ENCODE measurements at places on chromosomes 11 and 22.
A peak's percentile ranks its signal among the peaks of the same experiment; 100 is the strongest.

DNA sequence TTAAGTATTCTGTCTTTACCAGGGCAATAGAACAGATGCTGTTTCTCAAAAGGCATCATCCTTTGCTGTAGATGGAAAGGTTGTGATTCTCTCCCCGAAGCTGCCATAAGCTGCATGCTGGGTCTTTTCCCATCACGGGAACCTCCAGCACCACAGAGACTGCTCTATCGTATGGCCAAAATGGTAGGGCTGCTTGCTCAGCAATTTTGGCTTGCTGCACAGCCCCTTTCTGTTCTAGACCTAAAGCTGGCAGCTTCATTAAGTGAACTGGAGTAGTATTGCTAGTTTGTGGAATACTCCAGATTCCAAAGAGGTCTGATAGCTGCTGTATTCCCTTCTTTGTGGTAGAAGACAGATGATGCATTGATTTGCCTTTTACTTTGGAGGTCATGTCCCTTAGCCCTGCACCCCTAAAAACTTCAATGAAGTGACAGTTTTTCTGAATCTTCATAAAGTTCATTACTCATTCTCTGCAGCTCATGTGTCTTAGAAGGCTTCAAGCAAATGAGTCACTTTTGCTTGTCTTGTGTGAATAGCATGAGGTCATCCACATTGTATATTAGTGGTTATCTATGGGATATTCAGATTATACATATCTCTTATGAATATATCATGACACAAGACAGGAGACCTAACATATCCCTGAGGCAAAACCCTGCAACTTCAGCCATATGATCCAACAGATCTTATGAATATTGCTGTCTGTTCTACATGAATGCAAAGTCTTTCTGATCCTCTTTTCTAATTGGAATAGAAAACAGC, 245.3 kb downstream of the FAM76B start:
- H3K36me3 ChIP-seq, result no peaks in the 10 kb centered on the region
- H3K27me3 ChIP-seq, result no peaks in the 10 kb centered on the region
- peaks cover 3% of the 10 kb centered on the region for H3K4me1 ChIP-seq
- no peak overlapping the region for H3K4me3 ChIP-seq

DNA sequence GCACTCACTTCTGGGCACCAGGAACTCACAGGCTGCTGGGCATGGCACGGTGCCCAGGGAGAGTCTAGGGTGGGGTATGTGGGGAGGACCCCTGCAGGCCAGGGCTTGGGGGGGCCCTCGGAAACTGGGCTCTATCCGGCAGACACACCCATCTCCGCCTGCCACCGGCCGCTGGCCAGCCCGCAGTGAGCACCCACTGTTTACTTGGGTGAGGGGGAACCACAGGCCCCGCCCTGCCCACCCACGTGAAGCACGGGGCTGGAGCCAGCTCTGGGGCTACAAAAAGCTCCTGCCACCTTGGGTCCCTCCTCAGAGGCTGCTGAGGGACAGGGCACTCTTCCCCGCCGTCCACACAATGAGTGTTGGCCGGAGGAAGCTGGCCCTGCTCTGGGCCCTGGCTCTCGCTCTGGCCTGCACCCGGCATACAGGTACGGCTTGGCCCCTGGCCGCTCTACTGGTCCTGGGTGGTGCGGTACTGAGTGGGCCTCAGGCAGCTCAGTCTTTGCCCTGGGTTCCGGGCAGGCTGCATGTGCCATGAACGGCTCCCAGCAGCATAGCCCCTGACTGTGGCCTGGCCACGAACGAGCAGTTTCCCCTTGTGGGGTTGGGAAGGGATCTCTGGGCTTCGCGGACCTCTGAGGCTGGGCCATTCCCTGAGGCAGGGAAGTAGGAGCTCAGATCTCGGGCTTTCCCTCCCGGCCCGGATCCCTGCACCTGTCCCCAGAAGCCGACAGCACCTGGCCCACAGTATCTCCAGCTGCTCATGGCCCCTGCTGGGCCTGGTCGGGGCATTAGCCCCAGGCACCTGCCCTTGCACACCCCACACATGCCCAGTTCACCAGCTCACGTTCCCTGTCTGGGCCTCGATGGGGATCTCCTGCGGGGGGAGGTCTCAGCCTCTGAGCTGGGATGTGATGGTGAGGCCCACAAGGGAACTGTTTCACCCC, at the start of gene MUC5AC:
Gene MUC5AC, plus strand, starts transcription at position 309 of the 947 bp plus-strand sequence. Its CDS starts 47 bp downstream, at position 356.
- no peak within 1 kb of the TSS for H3K27ac ChIP-seq
- H3K27me3 ChIP-seq, result no peaks in the 10 kb centered on the region
- no peaks in the 10 kb centered on the region for H3K4me1 ChIP-seq
- no peak within 1 kb of the TSS for H3K4me3 ChIP-seq

GRCh38 chr22:24969560-24970301, 17.2 kb downstream of the KIAA1671 start:
- H3K36me3 ChIP-seq, result no peaks in the 10 kb centered on the region
- no peak overlapping the region for H3K27ac ChIP-seq
- no peaks in the 10 kb centered on the region for H3K4me1 ChIP-seq
- peak; percentile 77 for DNase-seq
- H3K4me3 ChIP-seq, result no peak overlapping the region

DNA sequence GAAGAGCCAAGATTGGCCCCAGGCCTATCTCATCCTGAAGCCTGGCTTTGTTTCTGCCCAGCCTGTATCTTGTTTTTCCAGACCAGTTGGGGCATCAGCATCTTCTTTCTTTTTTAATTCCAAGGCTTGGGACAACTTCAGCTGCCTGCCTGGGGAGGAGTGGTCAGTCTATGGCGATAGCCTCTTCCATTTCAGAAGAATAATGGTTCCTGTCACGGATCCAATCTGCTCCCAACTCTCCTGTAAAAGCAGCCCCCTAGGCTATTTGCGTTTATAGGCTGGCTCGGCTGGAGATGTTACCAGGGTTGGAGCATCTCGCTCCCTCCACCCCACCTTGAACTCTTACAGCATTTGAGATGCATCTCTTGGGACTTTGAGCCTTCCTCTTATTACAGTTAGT, 145.2 kb upstream of the CADM1 start:
- DNase-seq, result no peak
- H3K27ac ChIP-seq, result no peak overlapping the region
- no peak overlapping the region for H3K4me3 ChIP-seq
- no peaks in the 10 kb centered on the region for H3K36me3 ChIP-seq
- H3K4me1 ChIP-seq, result no peaks in the 10 kb centered on the region
- H3K27me3 ChIP-seq, result no peaks in the 10 kb centered on the region

GRCh38 chr11:60926500-60926899, 2.2 kb downstream of the TMEM132A start:
- no peaks in the 10 kb centered on the region for H3K27me3 ChIP-seq
- no peaks in the 10 kb centered on the region for H3K36me3 ChIP-seq
- no peaks in the 10 kb centered on the region for H3K4me1 ChIP-seq
- no peak for DNase-seq
- H3K4me3 ChIP-seq, result no peak overlapping the region

DNA sequence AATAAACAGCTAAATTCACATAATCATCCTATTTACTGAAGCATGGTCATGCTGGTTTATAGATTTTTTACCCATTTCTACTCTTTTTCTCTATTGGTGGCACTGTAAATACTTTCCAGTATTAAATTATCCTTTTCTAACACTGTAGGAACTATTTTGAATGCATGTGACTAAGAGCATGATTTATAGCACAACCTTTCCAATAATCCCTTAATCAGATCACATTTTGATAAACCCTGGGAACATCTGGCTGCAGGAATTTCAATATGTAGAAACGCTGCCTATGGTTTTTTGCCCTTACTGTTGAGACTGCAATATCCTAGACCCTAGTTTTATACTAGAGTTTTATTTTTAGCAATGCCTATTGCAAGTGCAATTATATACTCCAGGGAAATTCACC, 10.7 kb downstream of the RAG1 start:
- no peaks in the 10 kb centered on the region for H3K4me1 ChIP-seq
- H3K4me3 ChIP-seq, result no peak overlapping the region
- no peaks in the 10 kb centered on the region for H3K27me3 ChIP-seq

DNA sequence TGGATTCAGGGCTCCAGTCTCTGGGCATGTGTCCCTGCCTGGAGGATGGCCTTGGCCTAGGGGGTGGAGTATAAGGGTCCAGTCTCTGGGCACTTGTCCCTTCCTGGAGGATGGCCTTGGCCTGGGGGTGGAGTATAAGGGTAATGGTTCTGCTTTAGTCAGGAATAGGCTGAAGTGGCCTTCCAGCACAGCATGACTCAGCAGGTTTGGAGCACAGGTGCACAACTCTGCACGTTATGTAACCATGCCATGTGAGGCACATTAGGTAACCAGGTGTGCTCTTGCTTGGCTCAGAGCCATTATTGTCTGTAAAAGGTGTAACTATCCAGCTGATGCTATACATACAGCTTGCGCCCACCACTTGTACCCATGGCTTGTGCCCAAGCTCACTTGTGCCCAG, 48.4 kb upstream of the POLD3 start:
- no peaks in the 10 kb centered on the region for H3K4me1 ChIP-seq
- no peaks in the 10 kb centered on the region for H3K27me3 ChIP-seq
- no peak overlapping the region for H3K4me3 ChIP-seq
- no peak overlapping the region for H3K27ac ChIP-seq
- H3K36me3 ChIP-seq, result no peaks in the 10 kb centered on the region

DNA sequence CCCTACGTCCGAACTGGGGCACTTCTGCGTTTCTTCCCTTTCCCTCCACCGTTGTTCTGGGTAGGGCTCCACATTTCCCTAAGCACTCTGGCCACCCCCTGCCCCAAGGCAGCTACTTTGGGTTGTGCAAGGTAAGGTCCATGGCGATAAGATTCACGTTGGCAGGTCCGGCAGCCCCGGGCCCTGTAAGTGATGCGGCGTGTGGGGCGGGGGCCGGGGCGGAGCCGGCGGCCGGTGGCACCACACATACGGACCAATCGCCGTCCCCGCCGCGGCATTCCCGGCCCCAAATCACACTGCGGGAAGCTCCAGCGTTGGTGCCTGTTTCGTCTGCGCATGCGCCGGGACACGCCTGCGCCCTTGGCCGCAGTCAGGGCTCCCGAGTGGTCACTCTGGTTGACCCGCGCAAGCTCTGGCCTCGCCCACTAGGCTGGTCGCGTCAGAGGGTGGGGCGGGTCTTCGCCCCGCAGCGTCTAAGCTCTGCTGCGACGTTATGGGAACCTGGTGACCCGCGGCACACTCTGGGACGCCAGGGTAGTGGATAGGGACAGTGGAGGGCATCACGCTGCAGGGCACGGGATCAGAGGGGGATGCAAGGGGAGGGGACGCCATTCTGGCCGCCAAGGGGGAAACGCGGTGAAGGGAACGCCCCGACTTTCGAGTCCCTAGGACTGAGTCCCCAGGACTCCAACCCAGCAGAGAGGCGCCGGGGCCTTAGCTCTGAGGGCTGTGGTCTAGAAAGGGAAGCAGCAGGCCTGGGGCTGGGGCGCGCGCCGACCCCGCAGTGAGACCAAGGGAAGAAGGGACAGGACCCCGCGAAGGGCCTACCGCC, 1.6 kb downstream of the FADS1 start:
- H3K27me3 ChIP-seq, result no peaks in the 10 kb centered on the region
- H3K4me1 ChIP-seq, result no peaks in the 10 kb centered on the region
- H3K4me3 ChIP-seq, result peak overlapping the region; percentile 60
- H3K27ac ChIP-seq, result peak overlapping the region; percentile 92
- DNase-seq, result peak; percentile 99

- no peak overlapping the region for H3K4me3 ChIP-seq
- no peak overlapping the region for H3K27ac ChIP-seq
- peak; percentile 38 for DNase-seq
- no peaks in the 10 kb centered on the region for H3K27me3 ChIP-seq
- H3K36me3 ChIP-seq, result no peaks in the 10 kb centered on the region
These were observed 329.7 kb downstream of the CTTN start for GRCh38 chr11:70727899-70728620.

- no peak overlapping the region for H3K27ac ChIP-seq
- H3K4me3 ChIP-seq, result no peak overlapping the region
- peaks cover 2% of the 10 kb centered on the region for H3K27me3 ChIP-seq
- no peak for DNase-seq
- no peaks in the 10 kb centered on the region for H3K36me3 ChIP-seq
These were observed 499.3 kb upstream of the TENM4 start for GRCh38 chr11:79940165-79940564.

DNA sequence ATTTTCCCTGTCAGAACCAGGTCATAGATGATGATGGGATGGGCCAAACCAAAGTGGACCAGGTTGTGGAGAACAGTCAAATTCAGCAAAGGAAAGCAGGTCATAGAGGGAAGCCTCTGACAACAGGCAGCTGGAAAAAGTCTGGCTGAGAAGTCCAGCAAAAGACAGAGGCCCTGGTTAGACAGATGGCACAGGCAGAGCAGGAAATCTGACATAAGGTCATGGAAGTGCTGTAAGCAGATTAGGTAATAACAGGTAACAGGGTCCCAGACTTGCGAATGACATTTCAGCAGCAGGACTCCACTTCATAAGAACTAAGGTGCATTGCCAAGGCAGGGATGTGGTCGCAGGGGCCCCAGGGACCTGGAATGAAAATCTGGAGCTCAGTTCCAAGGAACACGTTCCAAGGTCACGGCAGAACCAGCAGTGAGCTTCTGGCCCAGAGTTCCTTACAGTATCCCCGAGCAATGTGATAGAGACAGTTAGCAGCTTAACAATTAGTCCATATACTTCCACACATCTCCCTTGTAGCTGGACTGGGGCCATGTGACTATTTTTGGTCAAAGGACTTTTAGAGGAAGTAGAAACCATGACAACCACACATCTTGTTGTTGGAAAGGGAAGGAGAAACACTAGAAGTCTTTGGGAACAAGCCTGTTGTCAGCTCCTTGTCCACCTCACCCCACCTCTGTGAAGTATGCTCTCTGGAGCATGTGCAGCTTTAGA, 75.4 kb downstream of the ME3 start:
- peaks cover 7% of the 10 kb centered on the region for H3K4me1 ChIP-seq
- H3K27ac ChIP-seq, result no peak overlapping the region
- no peaks in the 10 kb centered on the region for H3K27me3 ChIP-seq
- H3K36me3 ChIP-seq, result no peaks in the 10 kb centered on the region
- DNase-seq, result peak; percentile 71

DNA sequence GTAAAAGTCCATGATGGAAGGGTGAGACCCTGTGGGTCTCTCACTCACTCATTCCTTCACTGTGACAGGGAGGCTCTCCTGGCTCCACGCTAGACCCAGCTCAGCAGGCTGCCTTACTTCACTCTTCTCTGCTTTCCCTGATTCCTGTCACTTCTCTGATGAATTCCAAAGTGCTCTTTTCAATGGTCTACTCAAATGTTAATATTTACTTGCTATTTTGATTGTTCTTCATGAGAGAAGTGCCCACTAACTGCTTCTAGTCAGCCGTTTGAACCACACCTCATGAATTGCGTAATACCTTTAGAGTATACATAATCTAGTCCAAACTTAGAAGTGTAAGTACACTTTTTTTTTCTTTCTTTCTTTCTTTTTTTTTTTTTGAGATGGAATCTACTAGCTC, 1350.2 kb upstream of the RAG2 start:
- H3K4me1 ChIP-seq, result no peaks in the 10 kb centered on the region
- no peak for DNase-seq
- no peak overlapping the region for H3K27ac ChIP-seq
- no peak overlapping the region for H3K4me3 ChIP-seq
- H3K27me3 ChIP-seq, result no peaks in the 10 kb centered on the region

DNA sequence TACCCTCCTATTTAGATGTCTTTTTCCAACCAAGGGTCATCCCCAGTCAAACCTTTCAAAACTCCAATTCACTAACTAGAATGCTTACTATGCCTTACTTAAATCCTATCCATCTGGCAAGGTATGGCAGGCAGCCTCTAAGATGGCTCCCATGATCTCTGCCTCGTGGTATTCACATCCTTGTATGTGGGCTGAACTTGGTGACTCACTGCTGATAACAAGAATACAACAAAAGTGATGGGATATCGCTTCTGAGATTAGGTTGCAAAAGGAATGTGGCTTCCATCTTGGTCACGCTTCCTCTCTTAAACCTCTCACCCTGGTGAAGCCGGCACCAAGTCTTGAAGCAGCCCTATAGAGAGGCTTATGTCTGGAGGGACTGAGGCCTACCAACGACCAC, 29.6 kb upstream of the UPB1 start:
- no peak overlapping the region for H3K27ac ChIP-seq
- no peaks in the 10 kb centered on the region for H3K27me3 ChIP-seq
- peaks cover 12% of the 10 kb centered on the region for H3K4me1 ChIP-seq
- DNase-seq, result no peak
- no peaks in the 10 kb centered on the region for H3K36me3 ChIP-seq
